ENCODE measurements at places on chromosomes 1 and 21. TPM values are rescaled to one million over a fixed set of nuclear protein-coding genes. Genes with fewer than 3 reads are reported as not detected.

CNN3 gene
- total RNA-seq, result 334 TPM

KRTAP19-4 gene
- not detected for total RNA-seq

- no peak for DNase-seq
These were observed 34.9 kb downstream of the PLXNA2 start for GRCh38 chr1:208209286-208209685.

GRCh38 chr21:37483776-37484175 lies 117.2 kb downstream of the DYRK1A start:
- no peak for DNase-seq

DNA sequence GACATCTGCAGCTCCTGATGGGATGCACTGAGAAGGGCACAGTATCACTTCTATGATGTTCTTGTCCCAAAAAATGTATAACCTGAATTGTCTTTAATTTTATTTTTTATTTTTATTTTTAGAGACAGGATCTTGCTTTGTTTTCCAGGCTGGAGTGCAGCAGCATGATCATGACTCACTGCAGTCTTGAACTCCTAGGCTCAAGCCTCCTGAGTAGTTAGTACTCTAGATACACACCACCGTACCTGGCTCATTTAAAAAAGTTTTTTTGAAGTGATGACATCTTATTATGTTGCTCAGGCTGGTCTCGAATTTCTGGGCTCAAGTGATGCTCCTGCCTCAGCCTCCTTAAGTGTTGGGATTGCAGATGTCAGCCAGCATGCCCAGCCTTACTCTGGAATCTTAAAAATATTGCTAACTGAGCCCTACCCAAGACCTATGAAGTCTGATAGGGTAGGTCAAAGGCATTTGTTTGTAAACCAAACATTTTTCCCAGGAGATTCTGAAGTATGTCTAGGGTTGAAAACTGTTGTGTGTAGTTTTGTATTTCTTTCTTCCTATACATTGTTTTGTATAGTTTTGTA lies 68.9 kb downstream of the ATF6 start:
- DNase-seq, result no peak

GRCh38 chr1:235642011-235642942 lies 7.3 kb downstream of the GNG4 start:
- no peak for DNase-seq

- DNase-seq, result no peak
These were observed 95.2 kb upstream of the C1orf174 start for GRCh38 chr1:3995141-3995780.

AVPR1B gene
- total RNA-seq, result not detected

PSMB2 gene
- 39.4 TPM for total RNA-seq

DNA sequence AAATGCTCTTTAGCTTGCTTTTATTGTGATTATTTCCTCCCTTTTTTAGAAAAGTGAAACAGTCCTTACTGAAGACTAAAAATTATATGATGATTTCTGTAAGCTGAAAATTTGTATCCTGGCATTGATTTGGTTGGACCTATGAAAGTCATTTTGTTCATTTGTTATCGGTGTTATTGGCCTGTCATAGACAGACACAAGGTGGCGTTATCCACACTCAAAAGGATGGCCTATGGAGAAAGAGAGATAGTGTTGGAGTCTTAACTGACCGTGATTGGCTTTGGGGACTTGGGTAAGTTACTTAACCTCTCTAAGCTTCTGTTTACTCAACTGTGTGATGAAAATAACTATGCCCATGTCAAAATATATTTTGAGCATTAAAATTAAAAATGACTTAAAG lies 203.6 kb upstream of the CHODL start:
- no peak for DNase-seq

CTSE gene
- total RNA-seq, result 0.21 TPM

DNA sequence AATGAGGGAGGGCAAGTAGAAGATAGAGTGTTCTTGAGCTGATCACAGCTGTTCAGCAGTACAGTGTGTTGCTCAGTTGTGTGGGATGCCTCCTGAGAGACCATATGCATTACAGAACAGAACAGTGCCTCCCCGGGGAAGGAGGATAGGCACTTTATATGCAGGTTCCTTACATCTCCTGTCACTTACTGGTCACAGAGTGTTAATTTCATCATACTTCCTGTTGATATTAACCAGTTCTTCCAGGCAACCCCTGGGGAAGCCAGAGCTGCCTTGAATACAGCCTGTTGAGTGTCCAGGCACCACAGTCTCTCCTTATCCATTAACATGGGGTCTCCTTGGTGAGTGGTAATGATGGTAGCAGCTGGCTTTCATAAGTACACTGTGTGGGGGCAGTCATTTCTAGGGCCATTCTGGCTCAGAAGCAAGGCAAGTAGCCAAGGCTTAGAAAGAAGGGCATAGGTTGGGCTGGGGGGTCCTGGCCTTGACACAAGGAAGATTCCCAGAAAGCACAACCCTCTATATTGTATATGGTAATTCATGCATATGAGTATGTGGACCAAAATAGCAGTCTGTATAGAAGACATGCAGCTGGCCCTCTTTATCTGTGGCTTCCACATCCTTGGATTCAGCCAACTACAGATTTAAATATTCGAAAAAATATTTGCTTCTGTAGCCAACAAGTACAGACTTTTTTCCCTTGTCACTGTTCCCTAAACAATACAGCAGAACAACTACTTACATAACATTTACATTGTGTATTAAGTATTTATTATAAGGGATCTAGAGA lies 142.4 kb downstream of the ZP4 start:
- no peak for DNase-seq

GRCh38 chr1:69791311-69791710 lies 223.6 kb downstream of the LRRC7 start:
- DNase-seq, result no peak

GRCh38 chr1:206411321-206411720 lies 59.0 kb upstream of the IKBKE start:
- DNase-seq, result no peak

- no peak for DNase-seq
These were observed 41.9 kb downstream of the WNT9A start for GRCh38 chr1:227905573-227906487.

DNA sequence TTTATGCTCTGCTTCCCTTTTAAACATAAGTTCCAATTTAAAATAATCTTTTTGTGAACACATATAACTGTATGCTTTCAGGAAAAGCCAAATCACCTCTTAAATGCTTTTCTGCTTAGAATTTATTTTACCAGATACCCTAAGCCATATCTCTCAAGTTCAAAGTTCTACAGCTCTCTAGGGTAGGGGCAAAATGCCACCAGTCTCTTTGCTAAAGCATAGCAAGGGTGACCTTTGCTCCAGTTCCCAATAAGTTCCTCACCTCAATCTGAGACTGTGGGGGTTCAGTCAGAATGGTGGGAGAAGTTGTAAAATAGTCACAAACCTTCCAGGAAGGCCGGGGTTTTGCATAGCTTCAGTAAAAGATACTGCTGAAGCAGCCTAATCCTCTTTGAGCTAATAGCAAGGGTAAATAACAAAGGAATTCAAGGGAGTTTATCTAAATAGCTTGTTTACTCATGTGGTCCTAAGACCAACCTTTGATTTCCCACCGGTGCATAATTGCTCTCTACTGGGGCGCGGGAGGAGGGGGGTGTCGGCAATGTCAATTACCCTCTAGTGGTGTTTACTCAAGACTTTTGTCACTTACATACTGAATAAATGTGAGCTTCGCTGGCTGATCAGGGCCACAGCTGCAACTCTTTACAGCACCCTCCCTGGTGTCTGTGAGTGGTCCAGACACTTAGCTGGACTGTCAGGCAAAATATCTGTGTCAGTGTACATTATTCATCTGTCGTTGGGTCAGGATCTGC lies 1376.2 kb downstream of the NCAM2 start:
- no peak for DNase-seq

DNA sequence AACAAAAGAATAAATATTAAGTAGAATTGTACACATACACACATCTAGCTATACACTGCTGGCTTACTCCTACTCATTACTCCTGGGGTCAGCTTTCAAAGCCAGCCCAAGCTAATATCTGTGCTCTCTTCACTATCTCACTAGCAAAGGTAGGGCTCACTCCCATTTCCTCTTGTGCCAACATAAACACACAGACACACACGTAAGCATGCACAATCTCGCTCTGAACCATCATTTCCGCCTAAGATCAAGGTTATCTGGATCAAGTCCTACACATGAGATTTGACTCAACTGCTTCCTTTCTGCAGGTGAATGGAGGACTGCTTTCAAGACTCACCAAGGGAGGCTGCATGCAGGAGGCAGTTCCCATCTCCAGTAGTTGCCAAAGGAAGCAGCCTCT lies 28.8 kb upstream of the MTMR11 start:
- no peak for DNase-seq

ANGPTL3 gene
- not detected for total RNA-seq

- no peak for DNase-seq
These were observed 541.3 kb downstream of the OMA1 start for GRCh38 chr1:58005212-58005611.

GRCh38 chr1:12161662-12162458 lies 4.9 kb upstream of the TNFRSF1B start:
- DNase-seq, result peak; percentile 90
